ENCODE measurements at places on chromosomes 11 and 22. TPM values are rescaled to one million over a fixed set of nuclear protein-coding genes. Genes with fewer than 3 reads are reported as not detected.

FUT4 gene
- total RNA-seq, result 6.4 TPM

MIOX gene
- not detected for total RNA-seq

BAIAP2L2 gene
- total RNA-seq, result 0.40 TPM

SCGB2A2 gene
- total RNA-seq, result not detected

RAG1 gene
- 0.34 TPM for total RNA-seq

SLC15A3 gene
- total RNA-seq, result 43.9 TPM

MICAL3 gene
- 40.9 TPM for total RNA-seq

GRCh38 chr11:68191661-68192579, 21.2 kb downstream of the KMT5B start:
- no peaks in the 10 kb centered on the region for H3K27me3 ChIP-seq
- DNase-seq, result no peak
- H3K4me1 ChIP-seq, result peaks cover 13% of the 10 kb centered on the region
- H3K4me3 ChIP-seq, result no peak overlapping the region

DNA sequence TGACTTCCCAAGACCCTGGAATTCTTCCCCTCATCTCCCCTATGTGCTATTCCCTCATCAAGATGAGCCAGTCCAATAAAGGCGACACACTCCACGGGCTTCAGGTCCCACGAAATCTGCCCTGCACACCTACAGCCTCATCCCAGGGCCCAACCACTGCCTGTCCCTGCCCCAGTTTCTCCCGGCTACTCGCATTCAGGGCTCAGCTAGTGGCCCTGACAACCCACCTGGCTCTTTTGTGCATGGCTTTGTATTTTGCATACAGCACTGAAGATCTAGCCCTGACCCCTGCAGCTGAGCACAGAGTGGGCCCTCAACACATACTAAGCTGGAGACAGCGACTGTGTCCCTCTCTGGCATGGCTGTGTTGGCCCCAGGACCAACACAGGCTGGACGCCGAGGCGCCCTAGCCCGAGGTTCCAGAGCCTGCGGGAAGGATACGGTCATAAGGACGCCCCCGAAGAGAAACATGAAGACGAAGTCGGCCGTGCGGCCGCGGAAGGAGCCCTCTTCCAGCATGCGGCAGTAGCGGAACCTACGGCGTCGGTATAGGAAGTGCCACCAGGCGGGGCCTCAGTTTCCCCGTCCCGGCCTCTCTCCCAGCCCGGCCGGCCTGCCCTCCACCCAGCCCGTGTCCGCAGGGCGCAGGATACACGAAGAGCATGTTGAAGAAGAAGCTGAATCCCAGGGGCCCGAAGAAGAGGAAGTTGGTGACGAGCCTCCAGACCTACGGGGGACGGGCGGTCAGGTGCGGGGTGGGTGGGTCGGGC, 710 bp downstream of the DERL3 start:
- peaks cover 12% of the 10 kb centered on the region for H3K4me1 ChIP-seq
- H3K4me3 ChIP-seq, result peak overlapping the region; percentile 17
- no peaks in the 10 kb centered on the region for H3K27me3 ChIP-seq
- no peak overlapping the region for H3K27ac ChIP-seq
- H3K36me3 ChIP-seq, result no peaks in the 10 kb centered on the region

- H3K36me3 ChIP-seq, result no peaks in the 10 kb centered on the region
- H3K4me1 ChIP-seq, result peaks cover 46% of the 10 kb centered on the region
- no peak overlapping the region for H3K4me3 ChIP-seq
- H3K27ac ChIP-seq, result peak overlapping the region; percentile 63
These were observed 14.7 kb downstream of the TBC1D10A start for GRCh38 chr22:30312053-30312452.

- no peak for DNase-seq
- H3K4me3 ChIP-seq, result no peak overlapping the region
- peak overlapping the region; percentile 55 for H3K27ac ChIP-seq
- H3K27me3 ChIP-seq, result no peaks in the 10 kb centered on the region
- no peaks in the 10 kb centered on the region for H3K36me3 ChIP-seq
These were observed 116.5 kb downstream of the PTPRJ start for GRCh38 chr11:48096588-48097525.

DNA sequence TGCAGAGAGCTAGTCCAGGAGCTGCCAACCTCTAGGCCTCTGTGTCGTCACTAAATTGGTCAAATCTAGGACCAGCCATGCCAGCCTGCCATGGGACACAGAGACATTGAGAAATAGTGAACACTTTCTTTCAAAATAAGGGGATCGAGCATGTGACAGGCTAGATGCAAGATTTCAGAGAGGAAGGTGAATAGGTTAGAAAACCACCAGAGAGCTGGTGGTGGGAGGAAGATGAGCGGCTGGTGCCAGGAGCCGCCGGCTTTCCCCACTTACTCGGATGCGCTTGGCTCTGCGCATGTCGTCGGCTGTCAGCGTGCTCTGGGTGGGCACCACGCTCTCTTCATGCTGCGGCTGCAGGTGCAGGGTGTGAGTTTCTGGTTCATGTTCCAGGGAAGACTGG, 35.4 kb upstream of the NFRKB start:
- H3K4me1 ChIP-seq, result peaks cover 1% of the 10 kb centered on the region
- no peaks in the 10 kb centered on the region for H3K27me3 ChIP-seq
- no peaks in the 10 kb centered on the region for H3K36me3 ChIP-seq
- H3K4me3 ChIP-seq, result no peak overlapping the region
- H3K27ac ChIP-seq, result no peak overlapping the region

DNA sequence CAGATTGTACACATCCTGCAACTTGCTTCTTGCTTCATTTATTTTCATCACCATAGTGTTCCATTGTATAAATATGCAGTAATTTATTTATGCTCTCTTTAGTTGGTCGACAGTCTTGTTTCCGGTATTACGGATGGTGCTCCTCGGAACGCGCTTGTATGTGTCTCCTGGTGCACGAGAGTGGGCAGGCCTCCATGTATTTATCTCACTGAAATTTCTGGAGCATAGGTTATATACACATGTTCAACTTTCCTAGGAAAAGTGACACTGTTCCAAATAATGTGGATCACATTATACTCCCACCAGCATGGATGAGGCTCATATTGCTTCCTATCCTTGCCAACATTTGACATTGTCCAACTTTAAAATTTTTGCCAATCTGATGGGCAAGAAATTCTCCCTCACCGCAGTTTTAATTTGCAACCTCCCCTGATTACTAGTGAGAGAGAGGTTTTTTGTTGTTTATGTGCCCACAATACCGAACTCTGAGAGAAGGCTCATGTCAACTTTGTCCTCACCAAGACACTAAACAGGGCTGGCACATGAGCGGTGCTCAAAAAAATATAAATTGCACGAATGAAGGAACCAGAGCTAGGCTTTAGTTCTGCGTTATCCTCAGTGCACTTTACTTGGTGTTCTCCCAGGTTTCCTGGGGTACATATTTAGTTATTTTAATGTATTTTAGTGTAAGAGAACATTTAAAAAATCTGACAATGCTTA, 3.8 kb downstream of the CSNK2A3 start:
- peaks cover 19% of the 10 kb centered on the region for H3K4me1 ChIP-seq
- H3K36me3 ChIP-seq, result no peaks in the 10 kb centered on the region
- no peak for DNase-seq
- H3K27me3 ChIP-seq, result no peaks in the 10 kb centered on the region
- H3K27ac ChIP-seq, result no peak overlapping the region
- no peak overlapping the region for H3K4me3 ChIP-seq

DNA sequence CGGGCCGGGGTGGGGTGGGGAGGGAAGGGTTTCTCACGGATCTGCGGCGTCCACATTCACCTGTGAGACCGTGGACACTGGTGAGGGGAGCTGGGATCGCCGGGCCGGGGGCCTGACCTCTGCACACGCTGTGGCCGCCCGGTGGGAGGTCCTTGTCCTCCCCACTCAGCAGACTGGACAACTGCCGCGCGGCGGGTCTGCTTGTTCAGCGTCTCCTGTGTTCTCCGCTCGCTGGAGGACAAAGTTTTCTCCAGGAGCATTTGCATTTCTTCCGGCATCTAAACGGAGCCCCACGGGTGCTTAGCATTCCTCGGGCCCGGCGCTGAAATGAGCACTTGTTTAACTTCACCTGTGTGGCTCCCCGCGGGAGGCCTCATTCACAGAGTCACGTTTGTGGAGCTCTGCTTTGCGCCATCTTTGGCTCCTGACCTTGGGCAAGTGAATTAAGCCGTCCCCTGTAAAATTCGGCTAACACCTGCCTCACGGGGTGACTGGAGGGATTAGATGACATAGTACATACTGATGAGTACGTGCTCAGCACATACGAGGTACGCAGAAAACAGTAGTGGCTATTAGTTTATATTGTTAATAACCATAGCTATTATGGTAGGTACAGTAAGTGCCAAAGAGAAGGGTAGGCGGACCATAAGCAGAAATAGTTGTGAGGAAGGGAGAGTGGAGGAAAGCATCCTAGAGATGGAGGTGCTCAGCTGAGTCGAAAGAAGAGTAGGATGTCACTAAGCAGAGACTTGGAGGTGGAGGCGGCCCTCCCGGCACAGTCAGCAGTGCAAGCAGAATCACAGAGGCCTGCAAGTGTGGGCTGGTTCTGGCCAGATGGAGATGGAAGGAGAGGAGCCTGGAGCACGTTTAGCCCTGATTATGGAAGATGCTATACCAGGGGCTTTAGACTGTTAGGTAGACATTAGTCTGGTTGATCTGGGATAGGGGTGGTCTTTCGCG, 885 bp downstream of the TRMU start:
- H3K4me1 ChIP-seq, result peaks cover 2% of the 10 kb centered on the region
- no peak for DNase-seq
- peak overlapping the region; percentile 77 for H3K4me3 ChIP-seq
- H3K27me3 ChIP-seq, result no peaks in the 10 kb centered on the region

- no peak for DNase-seq
- H3K36me3 ChIP-seq, result no peaks in the 10 kb centered on the region
- H3K4me3 ChIP-seq, result no peak overlapping the region
These were observed 113.2 kb downstream of the STK33 start for GRCh38 chr11:8480858-8481257.

DNA sequence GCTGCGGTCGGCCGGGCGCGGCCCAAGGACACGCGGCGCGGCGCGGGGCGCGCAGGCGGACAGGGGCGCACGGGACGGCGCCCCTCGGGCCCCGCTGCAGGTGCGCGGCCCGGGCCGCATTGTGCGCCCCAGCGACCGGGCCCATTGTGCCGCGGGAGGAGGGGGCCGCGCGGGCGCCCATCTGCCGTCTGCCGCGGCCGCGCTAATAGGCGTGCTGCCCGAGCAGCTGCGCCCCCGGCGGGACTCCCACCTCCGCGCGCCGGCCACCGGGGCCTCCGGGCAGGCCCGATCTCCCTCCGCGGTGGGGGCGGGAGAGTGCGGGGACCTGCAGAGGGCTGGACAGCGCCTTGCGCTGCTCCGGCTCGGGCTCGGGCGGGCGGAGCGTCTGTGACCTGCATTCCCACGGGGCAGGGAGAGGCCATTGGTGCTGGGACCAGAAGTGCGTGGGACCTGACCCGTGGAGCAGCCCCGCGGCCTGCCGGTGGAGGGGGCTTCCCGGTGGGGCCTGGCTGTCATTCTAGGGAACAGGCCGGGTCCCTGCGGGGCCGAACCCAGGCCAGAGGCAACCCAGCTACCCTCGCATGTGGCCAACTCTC, 933 bp downstream of the BRSK2 start:
- no peak overlapping the region for H3K27ac ChIP-seq
- no peak for DNase-seq
- H3K36me3 ChIP-seq, result no peaks in the 10 kb centered on the region

- no peaks in the 10 kb centered on the region for H3K36me3 ChIP-seq
- no peak overlapping the region for H3K4me3 ChIP-seq
- no peak for DNase-seq
- no peaks in the 10 kb centered on the region for H3K4me1 ChIP-seq
- H3K27ac ChIP-seq, result no peak overlapping the region
These were observed 202.7 kb upstream of the MPPED2 start for GRCh38 chr11:30788849-30789248.

DNA sequence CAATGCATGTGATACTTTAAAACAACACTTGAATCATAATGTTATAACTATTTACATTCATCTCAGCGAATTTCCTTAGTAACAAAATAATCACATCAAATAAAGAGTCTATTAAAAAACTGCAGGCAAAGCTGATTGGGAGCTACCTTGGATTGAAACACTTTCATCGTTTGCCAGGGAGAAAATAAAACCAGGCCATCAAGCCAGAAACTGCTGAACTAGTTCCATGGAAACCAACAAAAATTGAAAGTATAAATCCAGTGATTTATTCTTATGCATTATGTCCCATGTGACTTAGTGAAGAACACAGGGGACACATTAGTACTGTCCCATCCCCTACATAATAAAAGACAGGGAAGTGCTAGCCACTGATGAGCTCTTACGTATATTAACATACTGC, 21.7 kb downstream of the SLC35F2 start:
- no peak for DNase-seq
- H3K4me1 ChIP-seq, result no peaks in the 10 kb centered on the region
- no peaks in the 10 kb centered on the region for H3K27me3 ChIP-seq
- H3K27ac ChIP-seq, result no peak overlapping the region

DNA sequence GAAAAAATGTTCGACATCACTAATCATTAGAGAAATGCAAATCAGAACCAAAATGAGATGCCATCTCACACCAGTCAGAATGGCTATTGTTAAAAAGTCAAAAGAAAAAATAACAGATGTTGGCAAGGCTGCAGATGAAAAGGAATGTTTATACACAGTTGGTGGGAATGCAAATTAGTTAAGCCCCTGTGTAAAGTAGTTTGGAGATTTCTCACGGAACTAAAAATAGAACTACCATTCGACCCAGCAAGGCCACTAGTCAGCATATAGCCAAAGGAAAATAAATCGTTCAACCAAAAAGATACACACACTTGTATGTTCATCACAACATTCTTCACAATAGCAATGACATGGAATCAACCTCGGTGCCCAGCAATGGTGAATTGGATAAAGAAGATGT, 503.2 kb downstream of the OPCML start:
- no peaks in the 10 kb centered on the region for H3K36me3 ChIP-seq
- no peaks in the 10 kb centered on the region for H3K4me1 ChIP-seq
- H3K4me3 ChIP-seq, result no peak overlapping the region
- H3K27me3 ChIP-seq, result no peaks in the 10 kb centered on the region
- no peak for DNase-seq

GRCh38 chr22:29744902-29745301, 21.9 kb downstream of the ZMAT5 start:
- H3K36me3 ChIP-seq, result no peaks in the 10 kb centered on the region
- no peak for DNase-seq
- H3K4me1 ChIP-seq, result no peaks in the 10 kb centered on the region
- H3K27me3 ChIP-seq, result no peaks in the 10 kb centered on the region
- no peak overlapping the region for H3K4me3 ChIP-seq
- no peak overlapping the region for H3K27ac ChIP-seq

GRCh38 chr11:64474680-64475079, 115.7 kb downstream of the RPS6KA4 start:
- H3K36me3 ChIP-seq, result no peaks in the 10 kb centered on the region
- DNase-seq, result no peak
- no peak overlapping the region for H3K27ac ChIP-seq

Data from ovary (tissue), 10 donors.